Skeletal muscle cell (primary cell): ENCODE measurements at places on chromosomes 4 and X.

- no peak for DNase-seq
These were observed 457.9 kb downstream of the FAT4 start for GRCh38 chr4:125772680-125773079.

- no peak for DNase-seq
These were observed 8.8 kb upstream of the NKX3-2 start for GRCh38 chr4:13553081-13553480.

- no peak for DNase-seq
These were observed 8.3 kb downstream of the TRO start for GRCh38 chrX:54928876-54929275.

GRCh38 chr4:4559596-4559995 is 17.7 kb upstream of the STX18 start:
- no peak for DNase-seq

GRCh38 chr4:2811830-2812611 is 19.1 kb downstream of the SH3BP2 start:
- no peak for DNase-seq

DNA sequence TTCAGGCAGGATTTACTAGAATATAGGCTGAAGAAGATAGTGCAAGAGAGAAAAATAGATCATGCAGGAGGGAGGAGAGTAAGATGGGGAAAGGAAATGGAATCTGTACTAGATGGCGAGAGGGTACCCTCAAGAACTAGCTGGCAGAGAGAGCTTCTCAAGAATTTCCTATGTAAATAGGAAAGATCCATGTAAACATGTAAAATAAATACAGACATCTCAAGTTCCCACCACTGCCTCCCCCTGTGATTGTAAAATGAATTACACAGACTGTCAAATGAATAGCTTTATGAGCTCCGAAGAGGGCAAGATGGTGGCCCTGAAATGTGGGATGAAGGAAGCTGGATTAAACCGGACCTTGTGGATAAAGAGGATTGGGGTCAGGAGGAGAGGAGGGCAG is 178.0 kb downstream of the PALLD start:
- DNase-seq, result no peak

- DNase-seq, result no peak
These were observed 10.1 kb downstream of the SH3D19 start for GRCh38 chr4:151315212-151315886.

DNA sequence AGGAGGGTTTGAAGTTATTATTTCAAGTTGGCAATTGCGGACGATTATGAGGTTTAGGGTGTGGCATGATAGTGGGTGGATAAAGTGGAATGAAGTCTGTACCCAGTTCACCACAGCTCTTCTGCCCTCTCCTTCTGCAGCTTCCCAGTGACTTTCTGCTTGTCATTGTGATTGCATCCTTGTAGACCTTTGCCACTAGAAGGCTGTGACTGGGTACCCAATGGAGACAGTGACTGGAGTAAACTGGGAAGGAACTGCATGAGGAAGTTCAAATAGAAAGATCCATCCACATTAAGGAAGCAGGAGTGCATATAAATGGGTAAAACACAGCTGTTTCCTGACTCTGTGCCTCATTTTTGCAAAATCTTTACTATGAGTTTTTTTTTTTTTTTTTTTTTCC is 53.5 kb upstream of the SPANXN3 start:
- no peak for DNase-seq

- DNase-seq, result no peak
These were observed 724 bp downstream of the THOC2 start for GRCh38 chrX:123731987-123732669.
